ENCODE measurements at places on chromosomes 13 and 19.

- DNase-seq = no peak
These were observed 182.2 kb downstream of the FOXO1 start for GRCh38 chr13:40484101-40484800.

- DNase-seq = peak; percentile 58
These were observed 20.5 kb downstream of the DZIP1 start for GRCh38 chr13:95624020-95624419.

- DNase-seq = no peak
These were observed 66.6 kb downstream of the ARHGEF18 start for GRCh38 chr19:7415163-7415856.

- no peak for DNase-seq
These were observed 47.1 kb upstream of the MRI1 start for GRCh38 chr19:13717194-13717643.

DNA sequence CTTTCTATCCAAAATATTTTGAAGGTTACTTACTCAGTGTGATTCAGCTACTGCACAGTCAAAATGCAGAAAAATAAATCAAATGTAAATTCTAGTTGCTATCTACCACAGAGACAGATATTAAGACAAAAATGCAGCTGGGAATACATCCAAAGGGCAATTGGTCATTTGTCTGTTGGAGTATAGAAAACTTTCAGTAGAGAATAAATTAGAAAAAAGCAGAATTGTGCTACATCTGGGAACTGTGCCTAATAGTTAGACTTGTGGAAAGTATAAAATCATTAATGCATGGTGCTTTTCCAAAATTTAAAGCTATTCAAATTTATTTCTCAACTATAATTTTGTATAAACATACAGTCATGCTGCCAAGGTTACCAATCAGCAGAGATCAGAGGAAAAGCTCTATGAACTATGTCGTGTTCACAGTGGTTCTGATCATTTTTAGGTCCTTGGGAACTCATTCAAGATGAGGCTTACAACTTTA is 1635.8 kb downstream of the PCDH9 start:
- peak; percentile 98 for DNase-seq

DNA sequence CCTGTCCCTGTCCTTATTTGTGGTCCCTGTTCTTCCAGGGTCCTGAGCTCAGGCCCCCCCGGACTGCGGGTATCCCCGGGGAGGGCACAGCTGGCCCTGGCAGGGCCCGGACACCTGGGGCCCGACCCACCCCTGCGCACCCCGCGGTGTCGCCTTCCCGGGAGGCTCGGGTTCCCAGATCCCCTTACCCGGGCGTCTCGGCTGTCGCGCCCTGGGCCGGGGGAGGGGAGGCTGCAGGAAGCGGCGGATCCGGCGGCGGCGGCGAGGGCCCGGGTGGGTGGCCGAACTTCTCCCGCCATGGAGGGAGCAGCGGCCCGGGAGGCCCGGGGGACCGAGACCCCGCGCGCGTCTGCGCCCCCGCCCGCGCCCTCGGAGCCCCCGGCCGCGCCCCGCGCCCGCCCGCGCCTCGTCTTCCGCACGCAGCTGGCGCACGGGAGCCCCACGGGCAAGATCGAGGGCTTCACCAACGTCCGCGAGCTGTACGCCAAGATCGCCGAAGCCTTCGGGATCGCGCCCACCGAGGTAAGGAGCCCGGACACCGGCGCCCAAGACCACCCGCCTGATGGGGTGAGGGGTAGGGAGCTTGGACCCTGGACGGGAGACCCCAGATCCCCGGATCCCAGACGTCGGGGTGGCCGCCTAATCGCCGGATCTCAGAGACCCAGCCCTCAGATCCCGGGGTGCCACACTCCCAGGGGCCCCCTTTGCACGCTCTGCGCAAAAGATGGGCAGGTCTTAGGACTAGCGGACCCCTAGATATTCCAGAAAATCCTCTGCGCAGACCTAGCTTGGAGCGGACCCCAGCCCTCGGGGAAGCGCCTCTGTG is at the start of gene GIPC3:
GIPC3 (plus strand) TSS at position 178 of the 826 bp plus-strand sequence; CDS start at position 298, 120 bp downstream.
- DNase-seq = no peak

DNA sequence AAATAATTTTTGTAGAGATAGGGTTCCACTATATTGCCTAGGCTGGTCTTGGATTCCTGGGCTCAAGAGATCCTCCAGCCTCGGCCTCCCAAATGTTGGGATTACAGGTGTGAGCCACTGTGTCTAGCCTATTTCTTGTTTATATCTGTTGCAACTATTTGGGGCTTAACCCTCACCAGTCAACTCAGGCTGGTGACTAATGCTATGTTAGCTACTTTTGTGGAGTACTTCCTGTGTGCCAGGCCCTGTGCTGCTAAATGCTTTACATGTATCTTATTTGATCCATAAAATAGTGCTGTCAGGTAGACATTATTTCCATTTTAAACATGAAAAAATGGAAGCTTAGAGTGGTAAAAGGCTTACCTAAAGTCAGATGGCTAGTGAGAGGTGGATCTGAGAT is 13.8 kb downstream of the CEACAM1 start:
- DNase-seq = no peak

- DNase-seq = no peak
These were observed 136.7 kb upstream of the SLITRK6 start for GRCh38 chr13:85935868-85936467.

DNA sequence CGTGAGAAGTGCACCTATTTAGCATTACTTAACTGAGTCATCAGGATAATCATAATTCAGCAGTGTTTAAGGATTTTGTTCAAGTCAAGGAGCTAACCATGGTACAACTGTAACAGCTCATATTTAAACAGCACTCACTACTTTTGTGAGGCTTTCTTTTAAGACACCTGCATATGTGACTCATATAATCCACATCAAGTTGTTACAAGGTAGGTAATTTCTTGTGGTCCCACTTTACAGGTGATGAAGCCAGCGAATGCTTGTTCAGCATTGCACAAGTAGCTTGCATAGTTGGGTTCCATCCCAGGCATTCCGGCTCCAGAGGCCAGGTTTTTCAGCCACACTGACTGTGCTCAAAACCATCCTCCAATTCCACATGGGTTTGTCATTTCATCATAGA is 569.2 kb downstream of the MYO16 start:
- peak; percentile 63 for DNase-seq

- DNase-seq = no peak
These were observed 244.5 kb upstream of the CSNK1A1L start for GRCh38 chr13:37349916-37350315.

DNA sequence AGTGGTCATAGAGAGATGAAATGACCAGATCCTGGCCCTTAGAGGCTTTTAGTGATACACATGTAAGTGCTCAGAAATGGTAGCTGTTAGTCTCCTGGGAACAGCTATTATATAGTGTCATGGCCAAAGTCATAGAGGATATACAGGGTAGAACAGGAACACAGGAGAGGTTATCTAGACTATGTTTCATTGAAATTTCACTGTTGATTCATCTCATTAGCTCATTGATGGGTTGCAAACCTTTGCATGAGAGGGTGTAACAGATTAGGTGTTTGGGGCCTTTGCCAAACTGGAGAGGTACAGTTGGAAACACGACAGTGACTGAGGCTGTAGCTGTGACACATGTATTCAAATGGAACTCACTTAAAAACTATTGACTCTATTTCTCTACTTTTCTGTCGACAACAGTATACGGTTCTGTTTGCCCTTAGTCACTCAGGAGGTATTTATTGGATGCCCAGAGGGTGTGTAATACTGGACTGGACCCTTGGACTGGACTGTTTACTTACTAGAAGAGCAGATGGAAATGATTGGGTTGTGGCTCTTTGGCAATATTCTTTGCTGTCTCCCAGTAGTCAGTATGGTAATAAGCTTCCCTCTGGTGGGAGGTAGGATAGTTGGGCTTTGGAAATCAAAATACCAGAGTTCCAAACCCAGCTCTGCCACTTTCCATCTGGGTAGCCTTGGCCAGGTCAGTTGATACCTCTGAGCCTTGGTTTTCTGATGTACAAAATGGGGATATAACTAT is 29.8 kb downstream of the ARHGAP35 start:
- DNase-seq = peak; percentile 77

- DNase-seq = no peak
These were observed 1065.8 kb upstream of the MIR17HG start for GRCh38 chr13:90281709-90282108.

- DNase-seq = peak; percentile 93
These were observed 17.4 kb downstream of the RUBCNL start for GRCh38 chr13:46369506-46370277.

DNA sequence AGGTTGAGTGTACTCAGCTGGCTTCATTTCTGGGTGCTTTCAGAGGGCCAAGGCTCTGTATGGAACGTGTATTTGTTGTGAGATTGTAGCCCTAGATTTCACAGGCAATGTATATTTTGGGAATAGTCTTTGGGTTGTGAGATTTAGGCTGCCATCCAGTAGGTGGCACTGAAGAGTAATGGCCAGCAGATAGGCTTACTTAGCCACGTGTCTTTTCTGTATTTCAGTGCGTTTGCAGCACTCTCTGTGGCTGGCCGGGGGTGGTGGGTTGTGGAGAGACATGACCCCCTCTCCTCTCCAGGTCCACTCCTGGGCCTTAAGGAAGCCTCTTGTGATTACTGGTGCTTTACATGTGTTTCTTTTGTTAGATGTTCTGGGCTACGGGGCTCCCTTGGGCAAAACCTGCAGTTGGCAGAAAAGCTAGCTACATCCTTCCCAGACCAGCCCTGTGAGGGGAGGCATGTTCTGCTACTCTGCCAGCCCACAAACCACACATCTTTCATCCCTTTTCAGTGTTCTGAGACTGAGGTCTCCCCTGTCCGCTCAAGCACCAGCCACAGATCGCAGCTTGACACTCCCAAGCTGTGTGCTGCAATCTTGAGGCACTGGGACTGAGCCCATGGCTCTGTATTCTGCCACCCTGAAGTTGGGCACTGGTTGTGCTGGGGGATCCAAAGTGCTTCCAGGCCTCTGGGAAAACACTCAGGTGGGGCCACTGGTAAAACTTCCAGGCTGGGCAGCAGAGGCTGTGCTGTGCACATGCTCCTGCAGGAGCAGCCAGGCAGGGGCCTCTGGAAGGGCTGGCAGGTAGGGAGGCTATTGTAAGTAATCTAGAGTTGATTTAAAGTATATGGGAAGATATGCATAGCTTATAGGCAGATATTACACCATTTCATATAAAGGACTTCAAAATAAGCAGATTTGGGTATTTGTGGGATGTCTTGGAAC is 1096.8 kb upstream of the PCDH20 start:
- DNase-seq = peak; percentile 21

DNA sequence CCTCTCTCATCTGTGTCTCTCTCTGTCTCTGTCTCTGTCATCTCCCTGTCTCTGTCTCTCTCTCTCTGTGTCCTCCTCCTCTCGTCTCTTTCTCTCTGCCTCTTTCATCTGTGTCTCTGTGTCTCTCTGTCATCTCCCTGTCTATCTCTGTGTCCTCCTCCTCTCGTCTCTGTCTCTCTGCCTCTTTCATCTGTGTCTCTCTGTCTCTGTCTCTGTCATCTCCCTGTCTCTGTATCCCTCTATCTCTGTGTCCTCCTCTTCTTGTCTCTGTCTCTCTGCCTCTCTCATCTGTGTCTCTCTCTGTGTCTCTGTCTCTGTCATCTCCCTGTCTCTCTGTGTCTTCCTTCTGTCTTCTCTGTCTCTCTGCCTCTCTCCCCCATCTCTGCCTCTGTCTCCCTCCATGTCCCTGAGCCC is 551 bp upstream of the EBI3 start:
- no peak for DNase-seq

- DNase-seq = no peak
These were observed 39.1 kb upstream of the MTIF3 start for GRCh38 chr13:27489456-27489855.

DNA sequence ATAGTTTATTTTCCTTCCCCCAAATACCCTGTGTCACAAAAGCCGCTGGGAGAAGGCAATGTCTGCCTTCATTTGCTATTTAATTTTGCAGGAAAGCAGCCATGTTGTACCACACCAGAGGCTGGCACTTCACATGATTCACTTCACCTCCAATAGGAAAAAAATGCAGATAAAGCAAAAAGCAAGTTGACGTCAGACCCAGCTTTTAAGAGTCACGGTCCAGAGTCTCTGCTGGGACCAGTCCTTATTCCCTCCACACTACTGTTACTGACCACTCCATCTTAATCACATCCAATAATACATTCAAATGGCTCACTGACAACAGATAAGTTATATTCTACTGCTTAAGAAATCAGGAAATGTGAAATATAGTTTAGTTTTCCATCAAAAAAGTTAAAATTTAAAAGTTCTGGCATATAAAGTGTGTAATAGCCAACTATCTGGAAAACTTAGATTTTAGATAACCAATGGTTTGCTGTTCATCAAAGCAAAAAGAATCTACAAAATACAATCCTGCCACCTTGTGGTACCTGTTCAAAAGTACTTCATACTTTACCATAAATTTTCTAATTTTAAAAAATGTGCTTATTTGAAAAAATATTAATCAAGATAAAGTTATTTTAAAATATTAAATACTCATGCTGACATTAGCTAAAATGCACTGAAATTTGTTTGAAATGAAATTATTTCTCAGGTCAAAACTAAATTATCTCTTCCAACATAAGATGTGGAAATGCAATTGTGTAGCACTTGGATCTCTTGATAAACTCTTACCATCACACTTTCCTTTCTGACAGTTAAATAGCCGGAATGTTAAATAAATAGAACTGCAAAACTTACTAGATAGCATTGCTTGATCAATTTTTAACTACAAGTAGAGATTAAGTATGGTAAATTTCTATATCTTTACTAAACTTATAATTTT is 97.3 kb downstream of the SERP2 start:
- DNase-seq = peak; percentile 22

GRCh38 chr19:39110263-39110967 is 15.2 kb upstream of the PAK4 start:
- DNase-seq = peak; percentile 29

GRCh38 chr13:51229731-51230130 is 7.5 kb downstream of the FAM124A start:
- no peak for DNase-seq

- no peak for DNase-seq
These were observed 66.6 kb downstream of the GADD45B start for GRCh38 chr19:2542341-2543069.

All from fibroblast of skin of right biceps (primary cell).